Stimulated activated CD4-positive, alpha-beta T cell treated with anti-CD3 and anti-CD28 coated beads, TNF-alpha, amount 100 ng/mL, for 4 hours (primary cell): ENCODE measurements at places on chromosomes 16 and 17.

DNA sequence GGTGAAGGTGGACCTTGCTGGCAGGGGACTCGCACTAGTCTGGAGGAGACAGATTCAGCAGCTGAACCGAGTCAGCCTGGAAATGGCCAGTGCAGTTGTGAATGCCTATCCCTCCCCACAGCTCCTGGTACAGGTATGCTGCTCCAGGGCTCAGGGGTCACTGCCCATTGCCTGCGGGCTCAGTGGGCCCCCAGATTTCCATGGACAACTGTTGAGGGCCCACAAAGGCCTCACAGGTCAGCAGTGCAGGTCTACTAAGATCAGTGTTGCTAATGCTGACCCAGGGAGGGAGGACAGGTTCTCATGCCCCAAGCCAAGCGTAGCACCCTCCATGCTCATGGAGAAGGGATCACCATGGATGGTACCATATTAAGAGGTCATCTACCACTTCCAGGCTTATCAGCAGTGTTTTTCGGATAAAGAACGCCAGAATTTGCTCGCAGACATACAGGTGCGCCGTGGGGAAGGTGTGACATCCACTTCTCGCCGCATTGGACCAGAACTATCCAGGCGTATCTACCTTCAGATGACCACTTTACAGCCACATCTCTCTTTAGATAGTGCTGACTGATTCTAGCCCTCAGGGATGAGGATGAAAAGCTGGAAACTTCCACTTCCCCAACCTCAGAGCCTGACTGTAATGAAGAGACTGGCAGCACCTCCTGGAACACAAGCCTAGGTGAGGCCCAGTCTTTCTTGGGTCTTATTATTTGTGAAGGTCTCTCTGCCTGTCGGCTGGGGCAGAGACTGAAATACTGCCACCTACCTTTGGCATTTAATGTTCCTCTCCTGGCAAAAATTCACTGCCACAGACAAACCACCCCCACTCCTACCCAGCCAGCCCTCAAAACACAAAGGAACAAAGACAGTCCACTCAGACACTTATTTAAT lies 7.6 kb downstream of the EME1 start:
- DNase-seq = no peak

GRCh38 chr17:46771561-46772474 lies 46.7 kb downstream of the WNT3 start:
- no peak for DNase-seq

DNA sequence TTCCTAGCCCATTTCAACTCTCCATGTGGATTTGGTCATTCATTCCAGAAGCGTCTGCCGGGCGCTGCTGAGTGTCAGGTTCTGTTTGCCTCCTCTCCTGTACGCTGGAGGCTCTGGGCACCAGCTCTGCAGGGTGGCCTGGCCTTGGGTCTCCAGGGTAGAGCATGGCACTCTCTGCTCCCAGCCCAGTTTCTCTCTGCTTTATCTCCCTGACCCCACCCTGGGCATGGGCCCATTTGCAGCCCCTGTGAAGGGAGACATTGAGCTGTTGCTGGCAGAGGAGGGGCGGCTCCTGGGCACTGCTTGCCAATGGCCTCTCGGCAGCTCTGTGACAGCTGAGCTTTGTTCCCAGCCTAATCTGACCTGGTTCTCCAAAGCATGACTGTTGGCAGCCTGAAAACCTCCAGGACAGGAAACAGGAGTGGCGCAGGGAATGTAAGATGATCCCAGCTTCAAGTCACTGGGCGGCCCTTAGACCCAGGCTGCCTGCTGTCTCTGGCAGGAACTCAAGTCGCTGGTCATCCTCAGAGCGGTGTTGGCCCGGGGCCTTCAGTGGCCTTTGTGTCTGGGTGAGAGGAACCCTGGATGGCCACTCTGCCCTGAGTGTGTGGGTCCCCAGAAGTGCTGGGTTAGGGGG lies 146.8 kb downstream of the SEC14L1 start:
- no peak for DNase-seq

GRCh38 chr17:73710095-73710592 lies 65.9 kb upstream of the SDK2 start:
- DNase-seq = peak; percentile 26
